ENCODE measurements at places on chromosomes 2 and 18.

DNA sequence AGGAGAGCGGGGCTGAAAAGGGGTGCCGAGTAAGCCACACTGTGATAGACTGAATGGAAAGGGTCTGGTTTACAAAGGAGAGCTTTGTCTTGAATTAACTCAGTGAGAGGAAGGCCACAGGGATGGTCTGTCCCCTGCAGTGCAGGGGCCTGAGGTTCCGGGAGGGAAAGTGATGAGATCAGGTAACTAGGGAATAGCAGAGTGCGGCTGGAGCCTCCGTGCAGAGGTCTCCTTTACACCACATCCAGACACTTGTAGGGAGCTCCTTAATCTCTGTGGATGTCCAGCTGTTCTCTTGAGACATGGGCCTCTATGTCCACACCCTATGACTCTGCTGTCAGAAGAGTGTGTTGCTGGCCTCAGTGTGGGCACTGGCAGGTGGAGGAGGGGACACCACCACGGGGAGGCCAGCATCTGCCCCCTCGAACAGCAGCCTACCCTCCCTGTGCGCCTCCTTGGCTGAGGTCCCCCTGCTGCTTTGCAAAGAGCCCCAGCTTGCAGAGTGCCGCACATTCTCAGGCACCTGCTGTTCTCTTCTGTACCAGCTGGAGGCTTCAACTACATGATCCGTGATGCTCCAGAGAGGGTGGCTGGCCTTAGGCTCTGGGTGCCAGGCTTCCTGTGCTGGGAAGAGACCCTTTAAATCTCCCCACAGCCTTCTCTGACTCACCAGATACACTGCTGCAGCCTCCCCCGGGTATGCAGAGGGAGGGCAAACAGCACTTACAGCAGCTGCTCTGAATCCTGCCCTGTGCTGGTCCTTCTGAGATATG, 25.9 kb downstream of the ENOSF1 start:
- DNase-seq = no peak

- DNase-seq = no peak
Measured at GRCh38 chr2:102801098-102801718, 39.4 kb downstream of the TMEM182 start.

DNA sequence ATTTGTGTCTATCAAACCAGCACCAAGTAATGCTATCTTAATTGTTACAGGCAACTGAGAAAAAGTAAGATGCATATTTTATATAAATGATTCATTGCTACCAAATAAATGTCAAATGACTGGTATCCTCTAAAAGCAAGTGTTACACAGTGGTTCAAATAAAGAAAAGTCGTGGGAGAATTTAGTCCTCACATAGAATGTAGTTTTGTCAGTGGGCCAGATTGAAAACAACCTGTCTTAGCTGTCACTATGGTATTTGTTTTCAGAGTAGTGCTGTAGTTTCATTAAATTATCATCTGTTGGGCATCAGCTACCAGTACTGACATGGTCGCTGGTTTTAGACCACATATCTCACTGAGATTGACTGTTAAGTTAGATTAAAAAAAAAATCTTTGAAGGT, 10.2 kb upstream of the EIF2AK3 start:
- no peak for DNase-seq

- DNase-seq = no peak
Measured at GRCh38 chr2:8965216-8965969, 38.1 kb downstream of the MBOAT2 start.

- no peak for DNase-seq
Measured at GRCh38 chr2:235607546-235608199, 113.8 kb downstream of the AGAP1 start.

GRCh38 chr18:66603941-66604627, at the start of gene CDH19:
Gene CDH19 (minus strand): TSS chr18:66604090. CDS start chr18:66572204, 31,886 bp downstream.
- no peak for DNase-seq
